ENCODE measurements at places on chromosomes 4 and X. TPM values are rescaled to one million over a fixed set of nuclear protein-coding genes. Genes with fewer than 3 reads are reported as not detected.

The CNGA1 gene
- total RNA-seq, result not detected

The VGLL1 gene
- total RNA-seq, result not detected

The P2RY4 gene
- total RNA-seq, result not detected

The PRR32 gene
- not detected for total RNA-seq

The FAM47A gene
- total RNA-seq, result not detected

The WNK3 gene
- 0.25 TPM for total RNA-seq

The RPA4 gene
- total RNA-seq, result 0.14 TPM

The ADH1A gene
- total RNA-seq, result not detected

- DNase-seq, result no peak
Observed at GRCh38 chr4:1939664-1940509, 68.7 kb downstream of the NSD2 start.

DNA sequence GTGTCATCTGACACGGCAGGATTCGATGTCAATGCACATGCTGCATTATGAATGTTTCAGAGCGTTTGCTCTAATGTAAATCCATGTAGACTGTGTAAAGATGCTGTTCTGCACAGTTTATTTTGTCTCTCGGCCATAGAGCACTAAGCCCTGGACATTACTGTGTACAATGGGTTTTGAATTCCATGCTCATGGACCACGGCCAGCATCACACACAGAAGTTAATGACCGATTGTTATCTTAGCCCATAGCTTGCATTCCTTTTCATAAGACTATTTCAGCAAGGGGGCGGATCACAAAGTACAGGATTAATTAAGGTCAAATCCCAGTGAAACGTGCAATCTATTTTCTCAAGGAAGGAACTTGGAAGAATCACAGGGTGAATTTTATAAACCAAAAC lies 286.1 kb upstream of the TENM3 start:
- DNase-seq, result no peak

GRCh38 chr4:105145156-105145902 lies 1.3 kb upstream of the TET2 start:
- DNase-seq, result no peak

GRCh38 chrX:124910611-124911010 lies 409.1 kb upstream of the TEX13C start:
- DNase-seq, result no peak

DNA sequence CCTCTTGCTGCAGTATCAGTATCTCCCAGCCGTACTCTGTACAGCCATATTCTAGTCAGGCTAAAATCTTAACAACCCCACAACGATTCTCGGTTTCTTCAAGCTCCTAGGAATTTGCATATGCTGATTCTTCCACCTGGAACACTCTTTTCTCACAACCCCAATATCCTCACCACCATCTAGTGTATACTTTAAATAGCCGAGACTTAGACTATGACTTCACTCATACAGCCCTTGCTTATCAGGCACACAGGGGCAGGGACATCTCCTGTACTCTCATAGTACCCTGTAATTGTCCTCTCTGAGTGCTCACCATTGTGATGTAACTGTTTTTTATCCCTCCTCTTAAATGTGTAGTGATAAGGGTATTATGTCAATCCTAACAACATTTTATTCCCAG lies 2126.4 kb upstream of the TENM3 start:
- DNase-seq, result no peak

DNA sequence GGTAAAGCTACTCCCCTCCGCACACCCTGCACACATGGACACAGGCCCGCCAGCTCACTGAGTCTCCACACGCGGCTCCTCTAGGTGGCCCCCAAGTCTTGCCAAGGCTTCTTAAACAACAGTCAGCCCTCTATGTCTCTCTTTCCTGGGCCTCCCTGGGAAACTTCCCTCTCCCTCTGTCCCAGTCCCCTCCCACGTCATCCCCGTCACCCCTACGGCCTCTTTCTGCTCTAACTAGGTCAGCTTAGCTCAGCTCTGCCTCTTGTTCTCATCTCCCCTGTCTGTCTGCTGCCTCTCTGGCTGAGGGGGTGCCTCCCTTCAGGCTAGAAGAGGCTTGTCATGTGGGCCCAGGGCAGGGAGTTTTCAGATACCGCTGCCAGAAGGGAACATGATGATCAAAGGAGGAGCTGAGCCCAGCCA lies 38.8 kb downstream of the SEPTIN6 start:
- no peak for DNase-seq

GRCh38 chrX:72128881-72129280 lies 2.8 kb downstream of the RTL5 start:
- DNase-seq, result no peak

- DNase-seq, result peak; percentile 38
Observed at GRCh38 chr4:165326831-165327210, 648 bp upstream of the MSMO1 start.

DNA sequence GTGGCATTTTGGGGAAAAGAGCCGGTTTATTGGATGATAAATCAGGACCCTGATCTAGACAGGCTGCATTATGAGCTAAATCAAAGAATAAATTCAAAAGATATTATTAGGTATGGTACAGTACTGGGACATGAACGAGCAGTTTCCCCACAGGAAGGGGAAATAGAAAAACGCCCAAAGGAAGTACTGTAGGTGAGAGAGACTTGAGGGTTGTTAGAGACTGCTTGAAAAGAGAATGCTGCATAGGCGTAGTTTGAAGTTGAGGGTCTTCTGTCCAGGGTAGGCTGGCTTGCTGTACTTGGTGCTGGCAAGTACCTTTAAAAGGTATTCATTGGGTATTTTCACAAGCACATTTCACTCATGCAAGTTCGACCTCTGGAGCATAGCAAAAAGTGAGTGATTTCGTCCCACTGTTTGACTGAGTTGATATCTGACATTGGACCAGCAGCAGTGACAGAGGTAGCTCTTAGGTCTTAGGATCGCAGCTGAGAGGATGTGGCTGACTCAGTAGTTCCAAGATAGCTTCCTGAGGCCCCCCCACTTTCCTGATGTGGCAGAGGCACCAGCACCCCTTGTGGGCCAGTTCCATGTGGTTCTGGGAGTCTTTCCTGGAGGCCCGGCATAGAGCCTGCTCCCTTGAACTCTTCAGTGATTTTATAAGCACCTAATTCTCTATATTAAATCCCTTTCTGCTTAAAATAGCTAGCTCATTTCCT lies 64.3 kb downstream of the TMEM131L start:
- DNase-seq, result peak; percentile 50

DNA sequence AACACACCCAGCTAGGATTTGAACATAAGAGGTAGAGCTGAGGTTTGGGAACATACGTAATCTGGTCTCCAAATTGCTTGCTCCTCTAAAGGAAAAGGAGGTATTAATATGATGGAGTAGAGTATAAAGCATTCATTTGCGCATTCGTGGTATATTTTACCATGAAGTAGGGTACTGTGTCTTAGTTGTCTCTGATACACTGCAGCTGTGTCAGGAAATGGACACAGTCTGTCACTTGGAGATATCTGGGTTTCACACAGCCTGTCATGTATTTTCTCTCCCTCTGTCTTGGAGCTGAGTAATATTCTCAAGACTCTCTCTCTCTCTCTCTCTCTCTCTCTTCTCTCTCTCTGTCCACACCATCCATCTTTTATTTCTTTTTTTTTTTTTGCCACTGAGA lies 274.8 kb upstream of the UGT8 start:
- no peak for DNase-seq

DNA sequence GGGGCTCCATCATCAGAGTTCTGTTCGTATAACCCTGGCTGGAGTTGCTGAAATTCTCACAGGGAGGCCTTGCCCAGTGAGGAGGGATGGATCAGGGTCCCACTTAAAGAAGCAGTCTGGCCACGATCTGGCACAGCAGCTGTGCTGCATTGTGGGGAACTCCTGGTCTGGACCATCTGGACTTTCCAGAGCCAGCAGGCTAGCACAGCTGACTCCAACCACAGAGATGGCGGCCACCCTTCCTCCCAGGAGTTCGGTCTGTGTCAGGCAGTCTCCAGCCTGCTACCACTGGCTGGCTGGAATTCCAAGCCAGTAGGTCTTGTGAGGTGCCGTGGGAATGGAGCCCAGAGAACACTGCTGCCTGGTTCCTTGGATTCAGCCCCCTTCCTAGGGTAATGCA lies 62.0 kb downstream of the SLAIN2 start:
- DNase-seq, result no peak

DNA sequence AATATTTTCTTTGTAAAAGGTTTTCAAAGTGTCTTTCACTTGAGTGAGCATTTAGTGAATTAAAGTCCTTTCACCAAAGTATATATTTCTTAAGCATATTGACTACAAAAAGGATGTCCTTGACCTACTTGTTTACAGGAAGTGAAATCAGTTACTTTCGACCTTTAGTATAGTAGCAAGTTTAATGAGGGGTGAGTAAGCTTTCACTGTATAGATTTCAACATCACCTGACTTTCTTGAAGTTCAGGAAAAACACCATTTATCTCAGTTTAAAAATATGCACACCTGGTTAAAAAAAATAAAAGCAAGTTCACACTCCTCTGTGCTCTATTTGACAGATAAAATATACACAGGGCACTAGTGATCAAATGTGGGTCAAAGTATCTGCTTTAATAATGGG lies 88.1 kb downstream of the CCSER1 start:
- no peak for DNase-seq

GRCh38 chr4:24589448-24589847 lies 5.1 kb upstream of the DHX15 start:
- DNase-seq, result no peak

DNA sequence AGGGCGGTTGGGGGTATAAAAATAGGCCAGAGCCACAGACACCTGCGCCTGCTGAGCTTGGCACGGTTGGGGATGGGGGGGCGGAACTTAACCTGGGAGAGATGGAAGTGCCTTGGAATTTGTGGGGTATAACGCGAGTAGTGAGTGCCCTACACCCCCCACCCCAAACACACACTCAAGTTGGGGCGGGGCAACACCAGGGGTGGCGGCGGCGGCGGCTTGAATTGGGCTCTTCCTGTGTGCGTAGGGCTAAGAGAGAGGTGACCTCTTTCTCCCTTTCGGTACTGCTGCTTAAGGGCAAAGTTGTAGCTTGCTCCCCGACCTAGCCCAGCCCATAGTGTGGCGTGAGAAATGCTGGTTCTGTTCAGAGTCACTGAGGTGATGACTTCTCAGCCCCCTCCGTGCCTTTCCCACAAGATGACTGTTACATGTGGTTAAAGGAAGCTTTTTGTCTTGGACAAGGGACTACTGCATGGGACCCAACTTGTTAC lies 839 bp downstream of the STK26 start:
- DNase-seq, result peak; percentile 35

GRCh38 chr4:110613745-110614144 lies 9.1 kb downstream of the PITX2 start:
- no peak for DNase-seq

GRCh38 chr4:174318829-174319764 lies 35.4 kb downstream of the CEP44 start:
- no peak for DNase-seq

DNA sequence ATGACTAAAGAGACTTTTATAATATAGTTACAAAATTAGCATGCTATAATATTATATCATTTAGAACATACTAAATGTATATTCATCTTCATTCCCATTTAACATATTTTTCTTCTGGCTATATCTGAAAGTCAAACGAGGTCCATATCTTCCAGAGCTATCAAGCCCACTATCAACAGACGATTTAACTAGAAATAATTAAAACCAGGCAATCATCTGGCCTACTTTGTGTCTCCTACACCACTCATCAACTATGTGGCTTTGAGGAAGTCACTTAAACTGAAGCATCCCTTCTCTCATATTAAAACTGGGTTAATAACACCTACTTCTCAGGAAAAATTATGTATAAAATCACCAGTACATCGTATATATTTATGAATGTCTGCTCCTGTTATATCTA lies 1330.5 kb upstream of the PABPC4L start:
- no peak for DNase-seq

- no peak for DNase-seq
Observed at GRCh38 chrX:18789916-18790315, 82.5 kb downstream of the PPEF1 start.

DNA sequence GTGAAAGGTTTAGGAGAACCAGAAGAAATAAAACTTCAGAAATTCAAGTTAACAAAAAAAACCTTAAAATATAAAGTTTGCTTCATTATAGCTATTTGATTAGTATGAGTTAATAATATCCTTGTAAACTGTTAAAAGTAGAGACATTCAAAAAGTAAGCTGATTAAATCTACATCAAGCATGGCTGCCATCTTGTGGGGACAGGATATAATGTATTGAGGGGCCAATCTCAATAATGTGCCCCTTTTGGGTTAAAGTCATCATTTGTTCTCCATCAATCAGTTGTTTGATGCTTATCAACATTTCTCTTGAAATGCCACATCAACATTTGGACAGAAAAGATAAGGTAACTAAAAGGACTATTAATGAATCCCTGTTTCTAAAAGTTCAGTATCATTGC lies 4.6 kb upstream of the GRID2 start:
- DNase-seq, result no peak

DNA sequence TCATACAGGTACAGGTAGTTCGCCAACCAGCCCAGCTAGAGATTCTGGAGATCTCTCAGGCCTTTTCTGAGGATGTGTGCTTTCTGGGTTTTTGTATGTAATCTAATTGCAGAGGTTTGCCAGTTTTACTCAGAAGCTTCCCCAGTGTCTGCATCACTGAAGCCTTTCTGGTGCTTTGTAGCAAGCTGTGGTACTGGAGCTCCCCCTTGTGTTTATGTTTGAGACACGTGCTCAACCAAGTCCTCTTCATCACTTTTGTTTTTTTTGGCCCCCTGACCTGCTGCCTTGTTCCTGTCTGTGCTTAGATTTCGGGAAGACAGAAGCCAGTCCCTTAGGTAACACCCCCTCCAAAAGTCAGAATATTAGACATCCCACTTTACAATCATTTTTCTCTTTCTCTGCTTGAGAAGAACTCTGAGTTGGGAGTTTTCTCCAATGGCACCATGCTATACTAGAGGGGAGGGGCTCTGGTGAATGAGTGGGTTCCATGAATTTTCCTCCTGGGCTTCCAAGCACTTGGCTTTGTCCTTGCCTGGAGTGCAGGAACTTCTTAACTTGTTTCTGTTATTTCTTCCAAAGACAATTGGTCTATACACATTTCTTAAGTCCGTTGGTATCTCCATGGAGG lies 128.4 kb upstream of the TBC1D9 start:
- peak; percentile 28 for DNase-seq

GRCh38 chr4:47222276-47222675 lies 190.9 kb downstream of the GABRB1 start:
- DNase-seq, result no peak

DNA sequence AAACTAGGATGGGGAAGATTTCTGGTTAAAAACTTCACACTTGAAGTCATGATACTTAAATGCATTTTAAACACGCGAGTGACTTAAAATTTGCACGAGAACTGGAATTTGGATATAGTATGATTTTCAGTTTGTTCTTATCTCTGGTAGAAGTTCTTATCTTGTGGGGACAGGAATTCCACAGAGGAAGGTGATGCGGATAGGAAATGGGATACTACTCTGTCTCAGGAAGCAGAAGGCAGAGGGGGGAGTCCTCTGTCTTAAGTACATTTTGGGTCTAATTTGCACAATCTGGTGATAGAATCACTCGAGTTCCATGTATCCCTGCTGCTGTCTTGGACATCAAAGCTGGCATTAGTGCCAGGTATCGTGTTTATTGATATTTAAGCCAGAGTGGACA lies 53.3 kb downstream of the TLL1 start:
- DNase-seq, result no peak

GRCh38 chr4:44342800-44343199 lies 105.8 kb downstream of the KCTD8 start:
- DNase-seq, result no peak

Measured in CD4-positive, alpha-beta T cell (primary cell).